PC-3 (cell line): ENCODE measurements at places on chromosomes 3 and 15.

DNA sequence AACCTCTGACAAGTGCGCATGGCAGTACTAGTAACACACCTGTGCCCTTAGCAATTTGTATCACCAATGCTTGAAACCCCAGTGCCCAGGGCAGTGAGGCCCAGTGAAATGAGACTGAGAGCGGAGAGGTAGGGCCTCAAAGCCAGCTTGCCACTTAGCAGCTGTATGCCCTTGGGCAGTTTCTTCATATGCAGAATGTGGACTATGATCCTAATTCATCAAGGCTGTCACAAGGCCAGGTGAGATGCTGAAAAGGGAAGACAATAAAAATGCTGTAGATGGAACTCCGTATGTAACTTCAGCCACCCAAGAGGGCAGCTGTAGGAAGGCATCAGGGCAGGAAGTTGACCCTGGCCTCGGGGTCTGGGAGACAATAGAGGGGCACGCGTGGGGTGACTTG is 74.4 kb downstream of the KY start:
- no peaks in the 10 kb centered on the region for H3K27me3 ChIP-seq
- H3K27ac ChIP-seq = no peak overlapping the region
- no peaks in the 10 kb centered on the region for H3K36me3 ChIP-seq
- no peak overlapping the region for H3K4me3 ChIP-seq

GRCh38 chr15:54660356-54660755 is 536.4 kb downstream of the RSL24D1 start:
- no peaks in the 10 kb centered on the region for H3K4me1 ChIP-seq
- DNase-seq = no peak
- no peak overlapping the region for H3K4me3 ChIP-seq
- H3K36me3 ChIP-seq = no peaks in the 10 kb centered on the region
- no peaks in the 10 kb centered on the region for H3K27me3 ChIP-seq

GRCh38 chr3:98811048-98811447 is 47.9 kb downstream of the ST3GAL6 start:
- no peak overlapping the region for H3K27ac ChIP-seq
- peaks cover 86% of the 10 kb centered on the region for H3K36me3 ChIP-seq

GRCh38 chr3:158105119-158105709 is 1.0 kb downstream of the SHOX2 start:
- no peaks in the 10 kb centered on the region for H3K4me1 ChIP-seq
- H3K27ac ChIP-seq = no peak overlapping the region
- DNase-seq = no peak
- H3K4me3 ChIP-seq = no peak overlapping the region

GRCh38 chr3:66469220-66469640 is 31.6 kb downstream of the LRIG1 start:
- peaks cover 17% of the 10 kb centered on the region for H3K4me1 ChIP-seq
- no peak overlapping the region for H3K27ac ChIP-seq
- DNase-seq = no peak
- no peak overlapping the region for H3K4me3 ChIP-seq

DNA sequence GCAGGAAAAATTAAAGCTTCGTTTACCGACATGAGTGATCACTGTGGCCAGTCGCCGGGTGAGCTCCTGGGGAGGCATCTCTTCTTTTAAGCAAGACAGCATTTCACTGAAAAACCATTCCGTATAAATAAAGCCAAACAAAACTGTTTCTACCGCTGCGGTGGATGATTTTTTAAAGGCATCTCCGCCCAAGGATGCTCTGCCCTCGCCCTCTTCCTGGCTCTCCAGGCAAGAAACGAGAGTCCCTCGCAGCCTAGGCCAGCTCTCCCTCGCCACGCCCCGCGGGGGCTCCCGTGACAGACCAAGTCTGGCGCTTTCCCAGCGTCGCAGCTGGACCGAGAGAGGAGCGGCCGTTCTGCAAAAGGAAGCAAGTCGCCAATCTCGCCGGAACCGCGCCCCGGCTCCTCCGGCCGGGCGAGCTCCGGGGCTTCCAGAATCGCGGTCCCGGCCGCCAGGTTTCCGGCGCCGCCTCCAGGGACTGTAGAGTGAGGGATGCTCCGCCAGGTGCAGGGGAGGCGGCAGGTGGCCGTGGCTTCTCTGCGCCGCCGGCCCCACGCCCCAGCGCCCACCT is 458 bp downstream of the MCF2L2 start:
- H3K4me3 ChIP-seq = peak overlapping the region; percentile 81
- no peak overlapping the region for H3K27ac ChIP-seq
- DNase-seq = peak; percentile 63
- H3K4me1 ChIP-seq = 0 out of 2 replicates have a peak, but pooled peaks cover 15% of the 10 kb centered on the region
- H3K27me3 ChIP-seq = no peaks in the 10 kb centered on the region

GRCh38 chr15:39079296-39079847 is 501.5 kb upstream of the THBS1 start:
- H3K27me3 ChIP-seq = no peaks in the 10 kb centered on the region
- H3K27ac ChIP-seq = peak overlapping the region; percentile 53
- H3K4me1 ChIP-seq = peaks cover 11% of the 10 kb centered on the region
- DNase-seq = peak; percentile 83

- no peak overlapping the region for H3K27ac ChIP-seq
- H3K4me3 ChIP-seq = no peak overlapping the region
- H3K4me1 ChIP-seq = no peaks in the 10 kb centered on the region
- peaks cover 32% of the 10 kb centered on the region for H3K27me3 ChIP-seq
Observed at GRCh38 chr3:63437858-63438257, 159.8 kb downstream of the SYNPR start.

DNA sequence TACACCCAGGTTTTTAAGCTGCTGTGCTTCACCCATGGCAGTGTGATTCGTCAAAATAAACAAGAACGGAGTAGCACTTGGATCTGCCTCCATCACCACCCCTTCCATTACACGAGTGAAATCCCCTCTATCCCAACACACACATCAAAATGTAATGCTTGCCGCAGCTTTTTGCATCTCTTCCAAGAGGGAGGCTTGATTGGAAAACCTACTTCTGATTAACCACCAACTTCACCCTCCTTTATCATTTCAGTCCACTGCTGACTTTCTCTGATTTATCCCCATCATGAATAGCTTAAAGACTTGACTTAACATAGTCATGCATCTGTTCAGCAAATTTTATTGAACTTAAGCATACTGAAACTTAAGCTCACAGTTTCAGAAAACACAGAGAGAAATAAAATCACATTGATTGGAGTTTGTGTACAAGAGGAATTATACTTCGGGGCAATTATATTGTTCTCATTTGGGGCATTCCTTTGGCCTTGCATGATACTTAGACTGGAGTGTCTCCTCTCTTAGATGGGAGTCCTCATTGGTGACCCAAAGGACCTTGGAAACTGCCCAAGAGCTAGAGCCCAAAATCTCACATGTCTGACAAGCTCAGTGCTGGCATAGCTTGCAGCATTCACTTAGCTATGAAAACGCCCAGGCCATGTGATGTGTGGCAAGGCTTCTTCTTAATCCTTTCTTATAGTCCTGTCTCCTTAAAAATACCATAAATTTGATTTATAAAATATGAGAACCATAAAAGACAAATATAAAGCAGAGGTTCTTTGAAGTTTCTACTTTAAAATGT is 124.3 kb upstream of the UMPS start:
- no peaks in the 10 kb centered on the region for H3K36me3 ChIP-seq
- no peak overlapping the region for H3K4me3 ChIP-seq
- peak overlapping the region; percentile 46; the same call in 1 of the 2 replicates for H3K27ac ChIP-seq
- H3K27me3 ChIP-seq = no peaks in the 10 kb centered on the region
- DNase-seq = no peak
- H3K4me1 ChIP-seq = peaks cover 45% of the 10 kb centered on the region

DNA sequence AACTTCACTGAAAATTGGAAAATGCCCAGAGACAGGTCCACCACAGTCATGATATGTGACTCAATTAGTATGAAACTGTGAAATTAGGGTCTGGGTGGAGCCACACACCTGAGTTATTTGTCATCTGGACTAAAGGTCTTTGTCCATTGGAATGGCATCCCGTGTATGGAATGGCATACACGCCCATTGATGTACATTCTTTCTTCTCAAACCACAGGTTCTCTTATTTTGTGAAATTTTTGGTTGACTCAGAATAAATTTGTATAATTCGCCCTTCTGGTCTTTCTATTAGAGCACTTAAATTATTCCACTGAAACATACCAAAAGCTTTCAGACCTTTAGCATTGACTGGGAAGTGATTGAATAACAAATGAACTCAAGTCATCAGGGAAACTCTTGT is 66.8 kb upstream of the UBE2E1 start:
- H3K36me3 ChIP-seq = no peaks in the 10 kb centered on the region
- no peaks in the 10 kb centered on the region for H3K27me3 ChIP-seq
- peak; percentile 95 for DNase-seq
- peak overlapping the region; percentile 96 for H3K27ac ChIP-seq
- H3K4me3 ChIP-seq = peak overlapping the region; percentile 36; the same call in 1 of the 2 replicates
- peaks cover 72% of the 10 kb centered on the region for H3K4me1 ChIP-seq

DNA sequence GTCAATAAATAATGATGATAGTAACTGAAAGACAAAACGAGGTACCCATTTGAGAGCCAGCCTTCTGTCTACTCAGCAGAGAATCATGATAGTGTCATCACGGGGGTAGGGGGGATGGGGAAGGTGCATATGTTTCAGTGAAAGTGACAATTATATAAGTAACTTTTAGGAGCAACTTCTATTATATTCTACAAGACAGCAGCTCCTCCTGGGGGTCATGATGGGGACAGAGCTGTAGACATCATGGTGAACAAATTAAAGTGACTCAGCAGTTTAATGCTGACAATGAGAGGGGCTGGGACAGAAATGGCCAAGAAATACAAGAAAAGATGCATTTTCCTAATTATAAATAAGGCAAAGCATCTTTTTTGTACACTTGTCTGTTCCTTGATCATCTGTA is 11.8 kb downstream of the CAPN3 start:
- peak; percentile 69 for DNase-seq
- H3K27me3 ChIP-seq = no peaks in the 10 kb centered on the region
- H3K36me3 ChIP-seq = no peaks in the 10 kb centered on the region
- H3K27ac ChIP-seq = peak overlapping the region; percentile 41

DNA sequence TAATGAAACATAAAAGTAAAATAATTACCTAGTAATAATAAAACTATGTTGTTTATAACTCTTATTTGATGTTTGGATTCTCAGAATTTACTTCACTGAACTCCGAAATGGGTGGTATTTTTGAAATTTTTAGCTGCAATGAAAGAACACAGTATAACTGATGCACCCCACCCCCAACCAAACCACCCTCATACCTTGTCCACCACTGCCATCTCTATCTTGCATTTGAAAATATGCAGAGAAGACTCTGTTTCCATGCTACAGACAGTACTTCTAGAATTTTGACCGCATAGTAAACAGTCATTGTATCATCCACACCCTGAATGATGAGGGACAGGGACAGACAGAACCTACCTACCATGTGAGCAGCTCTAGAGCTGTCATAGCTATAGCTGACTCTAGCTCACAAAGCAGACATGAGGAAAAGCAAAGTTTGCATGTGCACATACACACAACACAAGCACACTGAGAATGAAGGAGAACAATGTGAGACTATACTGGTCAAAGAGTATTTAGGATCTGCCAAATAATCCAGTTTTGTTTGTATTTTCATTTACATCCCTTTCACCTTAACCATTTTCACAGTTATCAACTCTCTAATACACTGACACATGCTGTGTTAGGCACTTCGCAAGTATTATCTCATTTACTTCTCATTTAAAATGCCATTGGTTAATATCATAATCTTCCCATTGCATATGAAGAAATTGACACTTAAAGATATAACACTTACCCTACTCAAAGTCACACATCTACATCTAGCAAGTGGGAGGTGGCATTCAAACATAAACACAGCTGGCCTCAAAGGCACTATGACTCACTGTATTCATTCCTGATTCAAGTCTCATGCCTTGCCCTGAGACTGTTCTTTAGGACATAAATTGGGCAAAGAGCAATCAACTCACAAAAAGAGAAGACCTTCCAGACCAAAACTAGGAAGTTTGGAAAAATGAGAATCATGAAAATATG is 1014.7 kb upstream of the CFAP20DC start:
- no peak overlapping the region for H3K27ac ChIP-seq
- H3K36me3 ChIP-seq = no peaks in the 10 kb centered on the region
- H3K4me3 ChIP-seq = no peak overlapping the region
- 0 out of 2 replicates have a peak, but pooled peaks cover 3% of the 10 kb centered on the region for H3K27me3 ChIP-seq
- no peaks in the 10 kb centered on the region for H3K4me1 ChIP-seq

GRCh38 chr3:128648940-128649663 is 1.5 kb downstream of the RPN1 start:
- no peak overlapping the region for H3K27ac ChIP-seq
- peak overlapping the region; percentile 100 for H3K4me3 ChIP-seq
- no peaks in the 10 kb centered on the region for H3K27me3 ChIP-seq
- H3K4me1 ChIP-seq = peaks cover 6% of the 10 kb centered on the region; the same call in 1 of the 2 replicates
- peaks cover 9% of the 10 kb centered on the region for H3K36me3 ChIP-seq

DNA sequence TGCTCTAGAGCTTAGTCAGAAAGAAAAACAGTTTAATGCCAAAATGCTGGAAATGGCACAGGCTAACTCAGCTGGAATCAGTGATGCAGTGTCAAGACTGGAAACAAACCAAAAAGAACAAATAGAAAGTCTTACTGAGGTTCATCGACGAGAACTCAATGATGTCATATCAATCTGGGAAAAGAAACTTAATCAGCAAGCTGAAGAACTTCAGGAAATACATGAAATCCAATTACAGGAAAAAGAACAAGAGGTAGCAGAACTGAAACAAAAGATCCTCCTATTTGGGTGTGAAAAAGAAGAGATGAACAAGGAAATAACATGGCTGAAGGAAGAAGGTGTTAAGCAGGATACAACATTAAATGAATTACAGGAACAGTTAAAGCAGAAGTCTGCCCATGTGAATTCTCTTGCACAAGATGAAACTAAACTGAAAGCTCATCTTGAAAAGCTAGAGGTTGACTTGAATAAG is 150.5 kb upstream of the LRRFIP2 start:
- peaks cover 76% of the 10 kb centered on the region for H3K36me3 ChIP-seq
- H3K27me3 ChIP-seq = no peaks in the 10 kb centered on the region
- DNase-seq = no peak
- no peaks in the 10 kb centered on the region for H3K4me1 ChIP-seq
- no peak overlapping the region for H3K4me3 ChIP-seq
- H3K27ac ChIP-seq = no peak overlapping the region

DNA sequence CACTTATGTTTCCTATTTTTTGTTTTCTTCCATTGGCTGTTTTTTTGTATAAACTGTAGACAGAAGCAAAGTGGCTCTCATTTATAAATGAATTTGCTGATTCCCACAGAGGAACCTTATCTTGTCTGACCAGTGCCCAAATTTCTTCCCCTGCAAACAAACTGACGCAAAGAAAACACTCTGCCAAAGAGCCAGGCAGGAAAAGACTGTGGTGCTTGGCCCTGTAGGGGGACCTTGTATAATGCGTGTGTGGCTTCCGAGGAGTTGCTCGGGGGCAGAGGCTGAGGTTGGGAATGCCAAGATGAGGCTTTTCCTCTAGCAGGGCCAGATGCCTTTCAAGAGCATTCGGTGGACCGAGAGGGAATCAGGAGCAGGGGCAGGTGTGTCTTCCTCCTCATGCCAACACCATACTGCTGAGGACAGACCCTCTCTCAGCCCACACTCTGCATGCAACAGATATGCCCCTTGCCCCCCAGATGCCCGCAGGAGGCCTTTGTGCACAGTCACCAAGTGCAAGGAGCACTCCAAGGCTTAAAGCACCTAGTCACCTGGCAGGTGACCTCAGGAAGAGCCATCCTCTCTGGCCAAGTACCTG is 104.3 kb upstream of the ABHD17C start:
- no peaks in the 10 kb centered on the region for H3K36me3 ChIP-seq
- no peak overlapping the region for H3K27ac ChIP-seq
- H3K4me3 ChIP-seq = no peak overlapping the region
